ENCODE measurements at places on chromosomes 13 and 19.
A peak's percentile ranks its signal among the peaks of the same experiment; 100 is the strongest.

DNA sequence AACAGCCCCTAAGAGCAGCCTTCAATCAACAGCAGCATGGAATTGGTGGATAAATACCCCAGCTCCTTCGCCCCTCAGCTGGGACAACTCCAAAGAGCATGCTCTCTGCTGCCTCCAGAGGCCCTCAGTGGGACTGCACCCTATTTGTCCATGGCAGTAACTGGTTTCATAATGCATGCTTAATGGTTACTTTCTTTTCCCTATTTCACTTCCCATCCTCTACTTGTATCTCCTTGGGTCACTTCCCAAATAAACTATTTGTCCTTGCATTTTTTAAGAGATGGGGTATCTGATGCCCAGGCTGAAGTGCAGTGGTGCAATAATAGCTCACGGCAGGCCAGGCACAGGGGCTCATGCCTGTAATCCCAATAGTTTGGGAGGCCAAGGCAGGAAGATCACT, 13.5 kb upstream of the TPM4 start:
- DNase-seq: no peak

DNA sequence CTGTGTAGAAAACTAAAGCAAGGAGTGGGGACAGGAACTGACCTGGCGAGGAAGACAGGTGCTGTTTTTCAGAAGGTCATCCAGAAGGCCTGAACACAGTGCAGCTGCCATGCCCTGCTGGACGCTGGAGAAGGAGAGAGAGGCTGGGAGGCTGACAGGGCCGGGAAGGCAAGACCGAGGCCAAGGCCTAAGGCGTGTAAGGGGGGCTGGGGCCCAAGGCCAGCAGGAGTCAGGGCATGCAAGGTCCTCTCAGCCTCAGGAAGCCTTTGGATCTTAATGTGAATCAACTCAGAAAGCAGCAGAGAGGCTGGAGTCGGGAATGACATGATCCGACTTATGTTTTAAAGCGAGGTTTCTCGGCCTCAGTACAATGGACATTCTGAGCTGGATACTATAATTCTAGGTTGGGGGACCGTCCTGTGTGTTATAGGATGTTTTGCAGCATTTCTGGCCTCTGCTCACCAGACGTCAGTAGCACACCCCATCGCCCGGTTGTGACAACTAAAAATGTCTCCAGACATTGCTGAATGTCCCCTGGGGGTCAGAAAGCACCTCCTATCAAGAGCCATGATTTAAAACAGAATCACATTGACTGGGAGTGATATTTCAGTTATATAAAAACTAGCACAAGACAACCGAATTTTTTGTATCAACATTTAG, 530.4 kb downstream of the MYO16 start:
- no peak for DNase-seq

- DNase-seq: no peak
Observed at GRCh38 chr13:80900561-80900960, 559.6 kb upstream of the SPRY2 start.

DNA sequence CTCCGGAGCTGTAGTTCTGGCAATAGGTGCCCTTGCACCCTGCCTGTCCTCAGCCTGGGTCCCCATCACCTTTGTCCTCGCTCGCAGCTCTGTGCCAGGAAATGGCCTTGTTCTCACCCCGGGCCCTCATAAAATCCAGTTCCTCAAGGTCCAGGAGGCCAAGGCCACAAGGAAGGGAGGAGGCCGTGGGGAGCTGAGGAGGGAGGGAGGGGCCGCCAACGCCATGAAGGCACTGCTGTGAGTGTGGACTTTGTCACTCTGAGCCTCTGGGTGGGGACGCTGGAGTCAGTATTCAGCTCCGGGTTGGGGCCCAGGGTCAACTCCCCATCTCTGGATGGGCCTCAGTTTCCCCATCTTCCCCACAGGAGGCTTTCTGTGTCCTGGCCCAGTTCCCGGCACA, 9.2 kb upstream of the GNA11 start:
- DNase-seq: no peak

DNA sequence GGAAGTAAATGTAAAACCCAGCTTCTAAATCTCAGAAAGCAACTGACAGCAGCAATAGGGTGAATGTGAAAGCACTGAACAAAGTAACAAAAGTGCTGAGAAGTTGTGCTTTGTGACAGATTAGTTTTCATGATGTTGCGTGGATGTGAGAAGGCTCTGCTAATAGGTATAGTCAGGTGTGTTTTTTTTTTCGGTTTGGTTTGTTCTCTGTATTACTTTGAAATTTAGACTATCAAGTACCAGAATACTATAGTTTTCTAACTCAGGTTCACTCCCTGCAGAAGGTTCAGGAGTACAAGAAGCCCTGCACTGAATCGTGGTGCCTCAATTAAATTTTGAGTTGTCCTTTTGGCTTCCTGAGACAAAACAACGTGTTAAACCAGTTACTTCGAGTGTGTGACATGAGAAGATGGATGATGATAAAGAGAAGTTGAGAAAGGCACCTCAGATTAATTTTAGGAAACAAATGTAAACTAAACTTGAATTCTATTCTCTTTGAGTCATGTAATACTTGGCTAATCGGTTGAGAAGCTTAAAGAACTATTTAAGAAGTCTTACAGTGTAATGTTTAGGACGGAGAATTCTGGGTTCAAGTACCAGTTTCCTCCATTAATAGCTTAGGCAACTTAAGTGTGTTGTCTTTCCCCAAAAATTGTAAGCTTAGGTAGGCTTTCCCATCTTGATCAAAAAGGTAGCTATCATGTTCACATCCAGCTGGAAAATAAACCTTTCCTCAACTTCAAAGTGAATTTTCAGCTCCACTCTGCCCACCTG, 10.3 kb downstream of the MIR17HG start:
- DNase-seq: no peak

DNA sequence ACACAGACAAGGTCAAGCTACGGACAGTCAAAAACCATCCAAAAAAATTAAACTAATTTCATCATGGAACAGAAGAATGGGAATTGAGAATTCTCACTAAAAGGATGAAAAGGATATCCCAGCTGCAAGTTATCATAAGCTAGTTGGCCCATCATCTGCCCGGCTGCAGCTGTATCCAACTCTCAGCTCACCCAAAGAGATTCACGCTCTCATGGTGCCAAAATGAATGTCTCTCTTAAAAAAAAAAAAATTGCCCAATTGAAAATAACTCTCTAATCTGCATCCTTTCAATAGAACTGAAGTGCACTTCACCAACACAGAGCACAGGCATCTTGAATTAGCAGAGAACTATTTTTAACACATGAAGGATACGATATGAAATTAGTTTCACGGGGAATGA, 20.0 kb downstream of the ENOX1 start:
- DNase-seq: no peak

DNA sequence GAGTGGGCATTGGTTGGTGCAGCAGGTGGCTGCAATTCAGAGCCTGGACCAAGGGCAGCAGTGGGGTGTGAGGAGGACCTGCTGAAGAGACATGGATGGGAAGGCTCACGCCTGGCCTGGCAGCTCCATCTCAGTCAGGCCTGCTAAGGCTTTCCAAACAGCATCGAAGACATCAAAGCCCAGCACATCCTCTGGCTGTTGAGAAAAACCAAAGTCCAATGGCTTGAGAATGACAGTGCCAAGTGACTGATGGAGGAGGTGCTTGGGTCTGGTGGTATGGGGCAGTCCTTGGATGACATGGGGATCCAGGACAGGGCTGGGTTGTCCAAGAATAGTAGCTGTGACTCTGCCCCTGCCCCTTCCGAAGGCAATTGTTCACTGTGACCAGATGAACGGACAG, 19.0 kb upstream of the XPO4 start:
- no peak for DNase-seq

DNA sequence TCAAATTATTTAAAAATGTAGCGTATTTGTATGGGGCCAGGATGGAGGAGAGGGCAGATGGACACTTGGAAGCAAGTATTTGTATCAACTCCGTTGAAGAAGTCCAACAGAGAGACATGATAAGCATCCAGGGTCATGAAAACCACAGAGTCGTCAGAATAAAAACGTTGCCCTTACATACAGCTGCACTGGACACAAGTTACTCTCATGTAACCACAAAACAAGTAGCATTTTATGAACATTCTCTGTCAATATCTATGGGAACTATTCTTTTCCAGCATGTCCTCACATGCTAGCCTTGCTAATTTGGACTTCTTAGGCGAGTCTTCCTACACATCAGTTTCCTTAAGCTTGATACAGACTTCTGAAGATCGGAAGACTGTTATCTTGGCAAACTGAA, 35.0 kb downstream of the EFNB2 start:
- DNase-seq: no peak

- no peak for DNase-seq
Observed at GRCh38 chr13:30615866-30616541, 1.7 kb upstream of the USPL1 start.

- DNase-seq: peak; percentile 22
Observed at GRCh38 chr13:66933994-66934393, 296.1 kb downstream of the PCDH9 start.

GRCh38 chr19:45824041-45824471, 8.9 kb upstream of the RSPH6A start:
- DNase-seq: no peak

- DNase-seq: no peak
Observed at GRCh38 chr19:15584095-15584494, 30.9 kb upstream of the CYP4F8 start.

- DNase-seq: no peak
Observed at GRCh38 chr13:78129823-78130222, 211.2 kb upstream of the EDNRB start.

- no peak for DNase-seq
Observed at GRCh38 chr19:16091546-16092475, 15.5 kb downstream of the TPM4 start.

DNA sequence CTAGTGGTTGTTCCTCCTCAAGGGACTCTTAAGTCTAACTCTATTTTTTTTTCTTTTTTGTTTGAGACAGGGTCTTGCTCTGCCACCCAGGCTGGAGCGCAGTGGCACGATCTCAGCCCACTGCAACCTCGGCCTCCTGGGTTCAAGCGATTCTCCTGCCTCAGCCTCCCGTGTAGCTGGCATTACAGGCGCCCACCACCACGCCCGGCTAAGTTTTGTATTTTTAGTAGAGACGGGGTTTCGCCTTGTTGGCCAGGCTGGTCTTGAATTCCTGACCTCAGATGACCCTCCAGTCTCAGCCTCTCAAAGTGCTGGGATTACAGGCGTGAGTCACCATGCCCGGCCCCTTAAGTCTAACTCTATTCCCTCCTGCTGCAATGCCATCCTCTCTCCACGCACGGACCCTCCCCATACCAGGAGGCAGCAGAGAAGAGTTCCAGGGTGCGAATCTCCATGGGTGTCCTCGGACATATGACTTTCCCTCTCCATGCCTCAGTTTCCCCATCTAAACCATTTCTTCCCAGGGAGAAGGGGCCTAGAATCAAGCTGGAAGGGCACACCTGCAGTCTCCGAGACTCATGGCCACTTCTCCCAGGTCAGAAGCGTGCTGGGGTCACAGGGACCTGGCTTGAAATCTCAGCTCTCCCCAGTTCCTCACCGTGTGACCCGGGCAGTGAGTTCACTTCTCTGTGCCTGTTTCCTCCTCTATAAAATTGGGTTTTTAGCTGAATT, 6.0 kb upstream of the BCL3 start:
- DNase-seq: no peak

- DNase-seq: peak; percentile 64
Observed at GRCh38 chr19:801030-801860, 4.0 kb downstream of the PTBP1 start.

DNA sequence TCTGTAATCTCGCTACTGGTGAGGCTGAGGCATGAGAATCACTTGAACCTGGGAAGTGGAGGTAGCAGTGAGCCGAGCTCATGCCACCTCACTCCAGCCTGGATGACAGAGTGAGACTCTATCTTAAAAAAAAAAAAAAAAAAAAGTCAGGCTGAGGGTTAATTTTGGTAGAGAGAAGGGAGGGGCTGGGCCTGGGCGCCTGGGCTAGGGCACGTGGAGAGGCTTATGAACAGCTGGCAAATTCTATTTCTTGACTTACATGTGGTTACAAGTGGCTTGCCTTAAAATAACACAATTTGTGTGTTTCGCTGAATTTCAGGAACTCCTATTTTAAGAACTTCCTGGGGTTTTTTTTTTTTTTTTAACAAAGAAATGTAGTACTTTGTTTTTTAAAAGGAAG, 47.6 kb upstream of the MAP3K10 start:
- DNase-seq: no peak

GRCh38 chr13:30654430-30654829, 36.7 kb downstream of the USPL1 start:
- no peak for DNase-seq

DNA sequence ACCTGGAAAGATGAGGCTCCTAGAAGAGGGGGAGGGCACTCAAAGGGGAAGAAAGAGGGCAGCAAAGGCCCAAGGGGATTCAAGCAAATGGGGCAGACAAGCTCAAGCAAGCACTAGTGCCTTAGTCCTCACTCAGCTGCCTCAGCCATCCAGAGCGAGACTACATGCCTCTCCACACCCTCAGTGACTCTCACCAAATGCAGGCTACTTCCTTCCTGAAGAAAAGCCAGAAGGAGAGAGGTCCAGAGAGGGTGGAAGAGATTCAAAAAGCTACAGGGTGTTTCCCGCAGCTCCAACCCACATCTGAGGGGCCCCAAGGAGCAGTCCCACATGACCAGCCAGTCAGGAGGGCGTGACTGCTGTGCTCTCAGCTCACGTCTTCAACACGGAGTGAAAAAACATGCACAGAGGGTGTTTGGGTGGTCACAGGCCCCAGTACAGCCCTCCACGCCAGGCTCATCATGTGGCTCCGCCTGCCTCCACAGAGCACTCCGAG, 40.5 kb downstream of the MIPEP start:
- DNase-seq: no peak

DNA sequence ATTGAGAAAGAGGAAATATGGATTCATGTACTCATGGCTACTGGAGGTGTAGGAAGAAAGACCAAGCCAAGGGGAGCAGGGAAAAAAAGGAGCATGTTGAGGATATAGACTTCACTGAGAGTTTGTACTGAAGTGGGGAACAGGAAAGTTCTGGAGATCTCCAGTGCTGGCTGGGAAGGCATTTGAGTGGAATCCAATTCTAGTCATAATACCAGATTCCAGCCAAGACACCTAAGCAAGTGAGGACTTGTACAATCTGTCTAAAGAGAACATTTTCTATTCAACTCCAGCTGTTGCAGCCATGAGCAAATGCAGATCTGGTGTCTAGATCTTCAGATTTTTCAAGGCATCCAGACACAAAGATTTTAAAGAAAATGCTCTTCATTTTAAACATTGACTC, 412.5 kb downstream of the OXGR1 start:
- DNase-seq: no peak

DNA sequence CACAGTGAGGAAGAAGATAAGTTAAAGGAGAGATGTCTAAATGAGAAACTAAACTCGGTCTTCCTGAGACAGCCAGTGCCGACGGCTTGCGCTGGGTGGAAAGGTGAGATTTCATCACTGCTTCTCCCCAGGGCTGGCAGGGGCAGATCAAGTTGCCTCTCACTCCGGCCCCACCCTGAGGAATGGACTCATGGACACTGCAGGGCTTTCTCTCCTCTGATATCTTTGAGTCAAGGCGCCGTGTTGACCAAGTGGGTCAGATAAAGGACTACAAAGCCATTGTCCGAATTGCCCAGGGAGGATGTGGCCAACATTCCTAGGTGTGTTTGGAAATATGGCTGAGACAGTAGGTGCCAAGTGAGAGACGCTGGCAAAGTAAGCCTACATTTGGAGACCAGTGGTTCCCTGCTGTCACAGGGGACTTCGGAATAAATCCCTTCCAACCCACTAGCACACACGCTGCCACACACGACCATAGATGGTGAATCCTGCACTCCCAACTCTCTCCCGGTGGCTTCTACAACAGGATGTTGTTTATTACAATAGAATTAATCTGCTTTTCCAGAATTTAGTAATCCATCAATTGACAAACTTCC, 156.5 kb upstream of the TSC22D1 start:
- no peak for DNase-seq

GRCh38 chr13:67574320-67575233, 344.4 kb upstream of the PCDH9 start:
- DNase-seq: no peak

All from T1000 (cell line).